ENCODE measurements at places on chromosomes 16 and 17.

DNA sequence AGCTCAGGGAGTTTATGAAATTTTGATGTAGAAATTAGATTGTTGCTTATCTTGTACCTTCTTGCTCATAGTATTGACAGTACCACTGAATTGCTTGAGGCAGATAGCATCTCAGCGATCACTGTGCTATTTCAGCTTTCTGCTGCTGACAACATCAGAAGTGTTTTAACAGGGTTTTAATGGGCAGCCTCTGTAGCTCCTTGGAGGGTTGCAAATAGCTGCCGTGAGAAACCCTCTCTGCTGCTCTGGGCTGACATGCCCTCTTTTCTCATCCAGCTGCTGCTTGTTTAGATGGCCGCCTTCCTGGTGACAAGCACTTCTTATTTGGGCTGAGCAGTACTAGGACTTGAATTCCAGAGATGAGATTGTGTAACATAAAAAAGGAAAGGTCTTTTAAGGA lies 180.2 kb upstream of the TBX2 start:
- DNase-seq = no peak

GRCh38 chr16:55330781-55331647 lies 7.0 kb downstream of the IRX6 start:
- DNase-seq = no peak

DNA sequence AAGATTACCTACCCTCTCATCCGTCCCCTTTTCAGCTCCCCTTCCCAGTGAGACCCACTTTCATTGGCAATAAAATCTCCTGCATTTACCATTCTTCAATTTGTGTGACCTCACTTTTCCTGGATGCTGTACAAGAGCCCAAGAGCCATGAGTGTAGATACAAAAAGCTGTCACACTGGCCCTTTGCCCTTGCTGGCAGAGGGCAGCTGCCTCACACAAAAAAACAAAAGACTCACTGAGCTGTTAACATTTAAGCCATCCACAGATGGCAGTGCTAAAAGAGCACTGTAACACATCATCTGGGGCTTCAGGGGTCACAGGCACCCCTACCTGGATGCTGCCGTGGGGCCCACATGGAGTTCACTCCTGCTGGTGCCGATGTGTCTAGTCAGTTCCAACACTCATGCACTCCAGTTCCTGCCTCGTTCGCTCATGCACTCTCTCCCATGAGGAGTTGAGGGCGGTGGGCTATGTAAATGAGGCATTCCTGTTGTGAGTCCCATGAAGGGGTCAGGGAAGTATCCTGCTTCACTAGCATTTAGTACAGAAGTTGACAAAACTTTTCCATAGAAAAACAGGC lies 123.1 kb downstream of the CA10 start:
- no peak for DNase-seq

GRCh38 chr16:89602952-89603590 lies 10.4 kb upstream of the DPEP1 start:
- no peak for DNase-seq

DNA sequence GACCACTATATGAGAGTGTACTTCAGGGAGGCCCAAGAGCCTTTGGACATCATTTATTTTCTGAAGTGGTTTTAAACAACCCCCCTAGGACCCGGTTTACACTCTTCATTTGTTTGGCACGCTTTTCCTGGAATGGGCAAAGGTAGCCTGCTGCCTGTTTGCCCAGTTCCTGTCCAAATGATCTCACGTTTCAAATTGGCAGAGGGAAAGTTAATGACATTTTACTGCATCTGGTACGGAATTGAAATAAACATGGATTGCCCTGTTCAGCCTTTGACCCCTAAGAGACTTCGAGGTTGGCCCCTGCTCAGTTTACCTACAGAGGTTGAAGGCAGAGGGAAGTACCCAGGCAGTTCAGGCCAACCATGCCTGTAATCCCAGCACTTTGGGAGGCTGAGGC lies 5.8 kb upstream of the RPRML start:
- peak; percentile 34 for DNase-seq

- DNase-seq = no peak
Measured at GRCh38 chr17:65532101-65532890, 29.2 kb downstream of the AXIN2 start.

GRCh38 chr16:22948058-22948602 lies 134.2 kb downstream of the HS3ST2 start:
- DNase-seq = no peak

DNA sequence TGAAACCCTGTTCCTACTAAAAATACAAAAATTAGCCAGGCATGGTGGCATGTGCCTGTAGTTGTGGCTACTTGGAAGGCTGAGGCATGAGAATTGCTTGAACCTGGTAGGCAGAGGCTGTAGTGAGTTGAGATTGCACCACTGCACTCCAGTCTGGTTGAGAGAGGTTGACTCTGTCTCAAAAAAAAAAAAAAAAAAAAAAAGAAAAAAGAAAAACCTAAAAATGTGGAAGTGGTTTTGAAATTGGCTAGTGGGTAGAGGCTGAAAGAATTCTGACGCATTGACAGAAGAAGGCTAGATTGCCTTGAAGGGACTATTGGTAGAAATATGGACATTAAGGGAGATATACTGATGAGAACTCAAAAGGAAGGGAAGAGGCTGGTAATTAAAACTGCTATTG lies 33.6 kb upstream of the CPPED1 start:
- DNase-seq = no peak
